Amniotic stem cell (primary cell): ENCODE measurements at places on chromosomes 2 and 18.

DNA sequence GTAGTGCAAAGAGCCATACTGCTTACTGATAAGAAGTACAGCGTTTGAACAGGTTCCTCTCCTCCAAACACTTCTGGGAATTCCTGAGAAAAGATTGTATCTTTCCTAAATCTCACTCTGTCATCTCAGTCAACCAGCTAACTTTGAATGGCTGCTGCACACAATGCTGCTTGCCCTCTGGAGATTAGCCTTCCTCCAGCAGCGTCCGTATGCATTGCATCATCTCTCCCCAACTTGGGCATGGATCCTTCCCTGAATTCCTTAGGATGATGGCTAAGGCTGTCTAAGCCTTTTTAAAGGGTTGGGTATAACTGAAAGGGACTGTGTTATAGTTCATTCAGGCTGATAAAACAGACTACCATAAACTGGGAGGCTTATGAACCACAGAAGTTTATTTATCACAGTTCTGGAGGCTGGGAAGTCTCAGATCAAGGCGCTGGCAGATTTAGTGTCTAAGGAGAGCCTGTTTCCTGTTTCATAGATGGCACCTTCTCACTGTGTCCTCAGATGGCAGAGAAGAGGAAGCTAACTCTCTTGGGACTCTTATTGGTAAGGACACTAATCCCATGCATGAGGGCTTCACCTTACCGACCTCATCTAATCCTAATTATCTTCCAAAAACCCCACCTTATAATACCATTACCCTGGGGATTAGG, 105.3 kb downstream of the PAX3 start:
- DNase-seq = no peak

- DNase-seq = no peak
Measured at GRCh38 chr2:60644951-60645350, 91.5 kb upstream of the BCL11A start.

- no peak for DNase-seq
Measured at GRCh38 chr2:45833968-45834344, 182.5 kb downstream of the PRKCE start.

DNA sequence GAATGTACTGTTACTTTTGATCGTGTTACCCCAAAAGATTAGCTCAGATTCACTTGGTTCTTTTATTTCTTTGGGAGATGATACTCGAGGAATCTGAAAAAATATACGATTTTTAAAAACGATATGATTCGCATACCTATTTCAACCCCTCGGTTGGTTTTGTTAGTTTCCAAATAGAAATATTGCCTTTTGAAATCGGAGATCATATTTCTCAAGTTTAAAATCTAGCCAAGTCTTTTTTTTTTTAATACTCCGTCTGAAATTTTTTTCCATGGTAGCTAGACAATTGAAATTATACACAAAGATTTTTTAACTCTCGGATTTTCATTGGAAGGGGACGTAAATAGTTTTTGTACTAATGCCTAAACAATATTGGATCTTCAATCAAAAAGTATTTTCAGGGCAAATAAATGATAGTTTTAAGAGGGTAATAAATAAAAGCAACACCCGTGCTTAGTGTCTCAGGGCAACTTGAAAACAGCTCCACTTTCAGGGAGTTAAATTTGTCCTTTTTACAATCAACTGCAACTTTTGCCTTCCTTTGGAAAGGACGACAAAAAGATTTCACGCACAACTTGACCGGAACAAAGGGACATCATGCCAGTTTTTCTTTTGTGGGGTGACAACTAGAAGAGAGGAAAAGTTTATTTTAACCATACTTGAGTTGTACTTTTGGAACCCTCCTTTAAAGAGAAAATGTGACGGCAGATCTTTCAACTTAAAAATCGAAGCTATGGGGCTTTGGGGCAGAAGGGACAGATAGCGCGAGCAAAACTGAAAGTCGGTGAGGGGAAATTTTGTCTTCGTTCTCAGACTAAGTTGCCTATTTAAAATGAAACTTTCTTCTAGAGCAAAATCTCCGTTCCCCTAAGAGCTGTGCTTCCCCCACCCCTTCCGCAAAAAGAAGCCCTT, 5.8 kb upstream of the ONECUT2 start:
- DNase-seq = no peak

DNA sequence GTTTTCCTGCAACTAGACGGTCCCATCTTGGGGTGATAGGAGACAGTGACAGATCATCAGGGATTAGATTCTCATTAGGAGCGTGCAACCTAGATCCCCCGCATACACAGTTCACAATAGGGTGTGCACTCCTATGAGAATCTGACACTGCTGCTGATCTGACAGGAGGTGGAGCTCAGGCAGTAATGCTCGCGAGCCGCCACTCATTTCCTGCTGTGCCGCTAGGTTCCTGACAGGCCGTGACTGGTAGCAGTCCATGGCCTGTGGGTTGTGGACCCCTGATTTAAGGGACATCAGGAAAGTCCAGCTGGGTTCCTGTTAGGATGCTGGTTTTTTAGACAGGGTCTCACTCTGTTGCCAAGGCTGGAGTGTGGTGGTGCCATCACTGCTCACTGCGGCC, 48.7 kb downstream of the PTPRM start:
- no peak for DNase-seq

- no peak for DNase-seq
Measured at GRCh38 chr18:38256366-38256765, 690.8 kb upstream of the CELF4 start.

- DNase-seq = no peak
Measured at GRCh38 chr2:134911400-134911785, 7.2 kb upstream of the CCNT2 start.

DNA sequence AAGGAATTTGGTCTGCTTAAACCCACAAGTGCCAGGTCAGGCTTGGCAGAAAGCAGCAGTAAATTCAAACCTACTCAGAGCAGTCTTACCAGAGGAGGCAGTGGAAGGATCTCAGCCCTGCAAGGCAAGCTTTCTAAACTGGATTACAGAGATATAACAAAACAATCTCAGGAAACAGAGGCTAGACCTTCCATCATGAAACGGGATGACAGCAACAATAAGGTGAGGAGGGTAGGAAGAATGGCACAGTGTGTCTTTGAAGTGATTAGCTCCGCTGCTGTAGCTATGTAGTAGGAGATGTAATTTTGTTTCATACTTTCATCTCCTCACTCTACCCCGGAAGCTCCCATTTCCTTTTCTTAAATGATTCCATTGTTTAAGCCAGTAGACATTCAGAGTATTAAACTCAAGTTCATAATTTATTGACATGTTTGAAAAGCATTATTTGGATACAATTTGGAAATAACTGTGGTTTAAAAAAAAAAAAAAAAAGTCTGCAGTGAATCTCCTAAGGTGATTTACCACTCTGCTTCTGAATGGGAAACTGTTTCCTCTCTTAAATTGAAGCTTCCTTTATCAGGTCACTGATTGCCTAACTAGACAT, 29.4 kb upstream of the DYSF start:
- DNase-seq = no peak

DNA sequence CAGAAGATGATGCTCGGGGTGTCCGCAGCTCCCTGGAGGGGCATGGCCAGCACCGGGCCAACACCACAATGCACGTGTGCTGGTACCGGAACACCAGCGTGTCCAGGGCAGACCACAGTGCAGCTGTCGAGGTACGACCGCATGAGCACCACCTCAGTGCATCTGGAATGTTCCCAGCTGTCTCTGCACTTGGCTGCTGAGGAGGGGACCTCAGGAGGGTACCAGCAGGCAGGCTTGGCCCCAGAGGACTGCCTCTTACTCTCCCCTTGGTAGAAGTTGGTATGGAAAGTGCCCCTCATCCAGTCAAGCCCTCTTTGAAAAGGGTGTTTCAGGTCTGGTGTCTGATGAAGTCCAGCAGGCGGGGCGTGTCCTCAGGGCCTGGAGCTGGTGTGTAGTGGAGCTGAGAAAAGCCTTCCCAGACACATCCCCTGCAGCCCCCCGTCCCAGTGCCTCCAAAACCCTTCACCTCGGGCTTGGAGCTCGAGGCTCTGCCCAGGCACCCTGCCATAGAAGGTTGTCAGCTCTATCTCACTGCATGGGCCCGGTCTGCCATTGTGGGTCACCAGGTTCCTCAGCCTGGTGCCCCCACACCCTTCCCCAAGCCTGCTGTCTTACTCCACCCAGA, 16.7 kb downstream of the STK25 start:
- no peak for DNase-seq

DNA sequence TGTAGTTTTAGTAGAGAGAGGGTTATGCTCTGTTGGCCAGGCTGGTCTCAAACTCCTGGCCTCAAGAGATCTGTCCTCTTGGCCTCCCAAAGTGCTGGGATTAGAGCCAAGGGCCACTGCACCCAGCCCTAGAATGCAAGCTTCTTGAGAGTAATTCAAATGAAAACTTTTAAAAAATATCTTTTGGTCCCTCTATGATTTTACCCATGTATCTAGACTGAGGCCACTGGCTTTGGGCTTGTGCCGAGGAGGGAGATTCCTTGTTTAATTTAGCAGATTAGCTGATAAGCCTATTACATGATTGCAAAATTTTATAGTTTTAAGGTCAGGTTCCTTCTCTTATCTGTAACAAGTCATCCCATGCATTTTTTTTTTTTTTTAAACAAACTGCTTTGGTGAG, 59.5 kb upstream of the CCDC195 start:
- no peak for DNase-seq

DNA sequence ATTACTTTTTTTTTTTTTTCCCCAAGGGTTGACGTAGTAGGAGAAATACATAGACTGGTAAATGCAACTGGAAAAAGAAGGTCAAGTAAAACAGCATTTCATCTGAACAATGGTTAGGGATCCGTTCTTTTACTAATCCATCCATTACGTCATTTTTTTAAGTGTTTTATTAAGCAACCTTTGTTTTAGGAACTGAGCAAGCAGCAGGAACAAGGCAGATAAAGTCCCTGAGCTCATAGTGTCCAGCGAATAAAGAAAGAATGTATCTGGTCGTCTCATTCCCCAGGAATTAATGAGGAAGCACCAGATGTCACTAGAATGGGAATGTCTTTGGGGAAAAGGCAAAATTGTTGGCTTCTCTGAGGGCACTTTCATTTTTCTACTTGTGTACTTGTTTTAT, 842.4 kb downstream of the TDRD15 start:
- DNase-seq = no peak
